ENCODE measurements at places on chromosomes 2 and 18.

- no peak for DNase-seq
Measured at GRCh38 chr2:23425885-23426262, 40.9 kb downstream of the KLHL29 start.

- DNase-seq = no peak
Measured at GRCh38 chr2:240340361-240340761, 95.1 kb upstream of the GPC1 start.

DNA sequence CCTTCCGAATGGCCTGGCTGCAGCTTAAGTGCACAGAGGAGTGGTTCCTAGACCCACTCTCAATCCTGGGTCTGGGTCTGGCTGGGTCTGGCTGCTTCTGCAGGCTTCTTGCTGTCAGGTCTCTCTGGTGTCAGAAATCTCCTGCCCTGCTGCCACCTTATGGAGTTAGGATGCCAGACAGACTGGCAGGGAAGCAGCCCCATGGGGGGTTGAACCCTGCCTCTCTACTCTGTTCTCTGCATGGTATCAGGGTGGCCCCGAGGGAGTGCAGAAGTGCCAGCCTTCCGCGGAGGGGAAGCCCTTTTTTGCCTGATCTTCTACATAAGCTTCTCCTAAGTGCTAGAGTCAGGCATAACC lies 89.4 kb downstream of the ZCCHC2 start:
- no peak for DNase-seq

GRCh38 chr2:222909286-222909685 lies 48.5 kb downstream of the ACSL3 start:
- no peak for DNase-seq

- DNase-seq = no peak
Measured at GRCh38 chr2:149409506-149409905, 79.1 kb downstream of the LYPD6 start.

DNA sequence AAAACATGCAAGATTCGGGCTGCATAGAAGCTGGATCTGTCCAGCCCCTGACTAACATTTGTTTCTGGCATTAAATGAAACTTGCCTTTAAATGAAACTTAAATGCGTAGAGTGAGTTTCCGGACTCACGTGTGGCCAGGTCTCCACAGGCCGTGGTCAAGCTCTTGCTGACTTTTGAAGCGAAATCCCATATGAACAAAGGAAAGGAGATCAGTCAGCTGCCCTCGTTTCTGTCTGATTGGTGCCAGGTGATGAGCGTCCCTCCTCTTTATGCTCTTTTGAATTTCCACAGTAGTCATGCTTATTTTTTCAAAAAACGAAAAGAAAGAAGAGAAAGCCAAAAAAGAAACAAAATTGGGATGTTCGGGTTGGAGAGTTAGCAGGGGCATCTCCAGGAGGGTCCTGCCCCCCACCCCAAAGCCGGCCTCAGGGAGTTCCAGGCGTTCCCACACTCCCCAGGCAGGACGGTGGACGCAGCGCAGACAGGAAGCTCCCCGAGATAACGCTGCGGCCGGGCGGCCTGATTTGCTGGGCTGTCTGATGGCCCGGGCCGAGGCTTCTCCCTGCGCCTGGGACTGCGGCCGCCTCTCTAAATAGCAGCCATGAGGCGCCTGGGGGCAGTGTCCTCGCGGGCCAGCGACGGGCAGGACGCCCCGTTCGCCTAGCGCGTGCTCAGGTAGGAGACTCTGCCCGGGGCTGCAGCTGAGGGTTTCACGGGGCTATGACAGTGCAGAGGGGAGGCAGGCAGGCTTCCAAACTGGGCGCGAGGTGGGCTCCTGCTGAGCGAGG lies at the start of gene COLEC11:
Gene COLEC11 (plus strand): TSS at position 620 of the 789 bp plus-strand sequence. CDS start 9,229 bp downstream, outside the sequence.
- peak; percentile 26 for DNase-seq

DNA sequence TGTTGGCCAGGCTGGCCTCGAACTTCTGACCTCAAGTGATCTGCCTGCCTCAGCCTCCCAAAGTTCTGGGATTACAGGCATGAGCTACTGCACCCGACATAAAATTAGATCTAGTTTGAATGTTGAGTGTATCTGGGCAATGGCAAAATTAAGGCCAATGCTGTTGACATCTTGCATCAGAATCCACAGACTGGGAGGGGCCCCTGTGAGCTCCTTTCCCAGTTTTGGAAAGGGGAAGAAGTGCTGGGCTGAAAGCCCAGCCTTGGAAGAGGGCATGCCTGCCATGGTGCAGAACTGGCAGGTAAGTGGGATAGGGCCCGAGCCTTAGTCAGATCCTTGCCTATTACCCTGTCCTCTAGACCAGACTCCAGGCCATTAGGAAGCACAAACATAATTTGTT lies 4.5 kb upstream of the MYOM1 start:
- DNase-seq = no peak

DNA sequence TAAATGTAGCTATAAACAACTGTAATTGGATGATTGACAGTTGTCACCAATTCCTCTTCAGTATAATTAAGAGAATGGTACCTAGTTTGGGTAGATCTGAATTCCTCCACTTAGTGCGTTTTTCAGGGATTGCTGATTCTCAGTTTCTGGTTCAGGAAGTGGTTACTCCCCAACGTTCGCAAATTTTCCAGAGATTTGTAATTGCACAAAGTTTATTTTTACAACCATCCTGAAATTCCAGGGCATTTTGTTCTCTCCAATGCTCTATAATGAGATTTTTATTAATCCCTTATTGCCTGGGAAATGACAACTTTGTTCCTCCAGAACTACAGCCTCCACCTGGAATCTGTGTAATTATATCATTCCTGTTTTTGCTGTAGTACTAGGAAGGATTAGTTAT lies 710.6 kb upstream of the ZEB2 start:
- DNase-seq = no peak

DNA sequence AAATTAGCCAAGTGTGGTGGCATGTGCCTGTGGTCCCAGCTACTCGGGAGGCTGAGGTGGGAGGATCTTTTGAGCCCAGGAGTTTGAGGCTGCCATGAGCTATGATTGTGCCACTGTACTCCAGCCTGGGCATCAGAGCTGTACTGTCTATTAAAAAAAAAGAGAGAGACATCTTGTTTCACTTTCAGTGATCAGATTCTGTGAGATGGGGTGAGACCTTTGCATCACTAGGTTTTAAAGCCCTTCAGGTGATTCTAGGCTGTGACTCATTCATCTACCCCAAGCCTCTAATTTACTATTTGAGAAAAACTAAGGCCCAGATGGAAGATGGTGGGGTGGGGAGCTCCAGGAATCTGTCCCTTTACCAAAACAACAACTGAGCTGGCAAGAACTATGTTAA lies 7.1 kb downstream of the C2orf92 start:
- no peak for DNase-seq

- DNase-seq = no peak
Measured at GRCh38 chr2:82139979-82140611, 1835.5 kb upstream of the LRRTM1 start.

DNA sequence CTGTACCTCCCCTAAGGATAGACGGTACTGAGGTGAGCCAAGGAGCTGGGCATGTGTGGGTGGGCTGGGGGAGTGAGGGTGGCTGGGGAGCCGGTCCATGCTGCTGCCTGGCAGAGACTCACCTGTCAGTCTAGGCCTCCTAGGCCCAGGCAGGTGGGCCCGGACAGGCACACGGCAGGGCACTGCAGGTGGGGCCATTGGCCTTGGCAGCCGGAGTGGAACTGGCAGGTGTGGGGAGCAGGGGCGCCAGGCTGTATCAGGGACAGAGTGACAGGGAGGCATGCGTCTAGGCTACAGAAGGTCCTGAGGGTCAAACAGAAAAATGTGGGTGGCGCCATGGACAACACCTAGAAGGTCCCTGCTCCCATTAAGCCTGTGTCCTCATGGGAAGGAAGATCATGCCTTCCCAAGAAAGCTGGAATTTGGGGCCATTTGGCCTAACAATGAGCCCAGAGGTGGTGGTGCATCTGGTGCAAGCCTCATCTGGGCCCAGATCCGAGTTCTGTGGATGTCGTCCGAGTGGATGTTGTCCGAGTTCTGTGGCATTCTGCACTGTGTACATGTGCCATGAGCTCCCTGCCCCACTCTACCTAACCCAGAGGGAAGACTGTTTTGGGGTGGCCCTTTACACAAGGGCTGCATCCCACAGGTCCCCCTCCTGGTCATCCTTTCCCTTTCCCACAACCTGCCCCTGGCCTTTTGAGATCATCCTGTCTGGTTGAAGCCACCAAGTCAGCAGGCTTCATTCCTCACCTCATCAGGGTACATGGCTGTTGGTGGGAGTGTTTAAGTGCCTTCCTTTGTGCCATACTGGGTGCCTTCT lies 249.7 kb downstream of the GLI2 start:
- DNase-seq = no peak

GRCh38 chr2:224925810-224926100 lies 116.5 kb downstream of the DOCK10 start:
- no peak for DNase-seq

GRCh38 chr2:111634050-111634794 lies 249.8 kb downstream of the ANAPC1 start:
- no peak for DNase-seq

DNA sequence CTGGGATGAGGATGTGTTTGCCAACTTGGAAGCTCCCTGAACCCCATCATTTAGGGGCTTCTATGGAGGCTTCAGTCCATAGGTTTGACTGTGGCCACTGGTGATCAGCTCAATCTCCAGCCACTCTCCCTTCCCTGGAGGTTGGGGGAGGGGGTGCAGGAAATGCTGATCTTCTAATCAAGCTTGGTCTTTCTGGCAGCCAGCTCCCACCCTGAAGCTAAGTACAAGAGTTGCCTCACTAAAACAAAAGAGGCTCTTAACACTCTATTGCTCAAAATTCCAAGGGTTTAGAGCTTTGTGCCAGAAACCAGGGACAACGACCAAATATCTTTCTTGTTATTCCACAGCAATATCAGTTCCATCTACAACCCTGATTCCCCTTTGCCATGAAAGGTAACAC lies 19.4 kb upstream of the MPPE1 start:
- DNase-seq = no peak

DNA sequence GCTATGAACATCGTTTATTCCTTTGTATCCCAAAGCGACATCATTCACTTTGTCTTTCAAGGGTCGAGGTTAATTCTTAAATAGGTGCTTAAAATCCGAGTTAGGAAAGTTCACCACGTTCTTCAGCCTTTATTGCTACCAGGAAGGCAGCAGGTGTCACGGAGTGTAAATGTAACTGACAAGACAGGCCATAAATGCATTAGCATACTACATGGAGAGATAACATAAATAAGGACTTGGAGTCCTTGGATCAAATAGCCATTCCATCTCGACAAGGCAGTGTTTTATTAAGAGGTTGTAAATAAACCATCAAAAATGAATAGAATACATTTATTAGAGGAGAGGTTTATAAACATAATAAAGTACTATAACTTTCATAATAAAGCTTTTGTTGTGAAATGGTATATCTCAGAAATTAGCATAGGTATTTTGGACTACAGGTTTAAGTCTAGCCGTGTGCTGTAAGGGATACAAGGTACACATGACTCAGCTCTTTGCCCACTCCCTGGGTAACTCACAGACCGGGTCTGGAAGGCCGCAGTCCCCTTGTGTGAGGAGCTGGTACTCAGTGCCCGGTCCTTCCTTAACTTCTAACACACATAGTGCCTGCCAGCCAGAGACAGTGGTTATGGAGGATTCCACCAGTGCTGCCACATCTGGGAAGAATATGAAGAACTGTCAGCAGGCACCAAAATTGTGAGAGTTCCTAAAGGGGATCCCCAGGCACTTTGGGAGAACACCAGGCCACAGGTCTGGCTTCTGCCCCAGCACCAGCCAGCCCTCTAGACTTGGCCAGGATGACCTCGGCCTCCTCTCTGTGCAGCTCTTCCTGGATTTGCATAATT lies 29.4 kb downstream of the CAPN13 start:
- DNase-seq = no peak

DNA sequence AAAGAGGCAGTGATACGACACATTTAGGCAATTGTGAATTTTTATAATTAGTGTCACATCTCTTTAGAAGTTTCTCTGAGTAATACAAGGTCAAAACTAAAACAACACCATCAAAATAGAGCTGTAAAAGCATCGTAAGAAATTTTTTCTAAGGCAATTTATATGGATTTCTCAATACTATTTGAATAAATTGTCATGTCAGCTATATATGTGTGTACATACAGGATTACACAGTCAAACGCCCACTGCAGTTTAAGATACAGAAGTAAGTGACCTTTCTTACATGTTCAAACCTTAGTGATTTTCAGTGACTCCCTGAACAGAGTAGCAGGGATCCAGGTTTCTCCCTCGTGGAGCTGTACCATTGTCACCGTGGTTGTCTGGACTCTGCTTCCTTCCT lies 129.1 kb upstream of the CBLN2 start:
- DNase-seq = no peak

DNA sequence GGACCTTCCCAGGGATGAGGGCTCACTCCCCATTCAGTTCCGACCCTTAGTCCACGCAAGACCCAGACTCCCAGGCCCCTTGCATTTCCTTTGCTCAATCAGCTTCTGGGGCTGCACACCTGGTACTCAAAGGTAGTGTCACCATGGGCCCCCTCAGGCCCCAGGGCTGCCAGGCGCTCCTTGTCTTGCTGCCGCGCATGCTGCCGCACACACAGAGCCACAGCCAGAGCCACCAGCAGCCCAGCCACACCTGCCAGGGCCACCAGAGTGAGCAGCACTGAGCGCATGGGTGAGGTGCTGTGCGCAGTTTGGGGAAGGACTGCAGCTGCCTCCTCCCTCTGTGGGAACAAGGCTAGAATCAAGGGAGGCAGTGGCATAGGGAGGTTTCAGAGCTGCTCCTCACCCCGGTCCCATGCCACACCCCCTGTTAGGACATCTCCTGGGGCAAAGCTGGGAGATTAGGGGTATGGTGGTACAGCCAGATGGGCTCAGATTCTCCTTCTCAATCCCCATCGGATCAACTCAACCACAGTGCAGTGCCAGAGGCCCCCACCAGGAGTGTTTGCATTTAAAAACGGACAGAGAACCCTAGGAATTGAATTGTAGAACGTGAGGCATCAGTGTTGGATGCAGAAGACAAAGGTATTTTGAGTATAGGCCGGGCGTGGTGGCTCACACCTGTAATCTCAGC lies 11.3 kb downstream of the PTPRN start:
- no peak for DNase-seq
